Activated naive CD8-positive, alpha-beta T cell treated with anti-CD3 and anti-CD28 coated beads, Interleukin-2, amount 10 ng/mL, durations not matched to agents 7 days and 5 days (primary cell): ENCODE measurements at places on chromosomes 3 and 15. TPM values are rescaled to one million over a fixed set of nuclear protein-coding genes. Genes with fewer than 3 reads are reported as not detected.

DNA sequence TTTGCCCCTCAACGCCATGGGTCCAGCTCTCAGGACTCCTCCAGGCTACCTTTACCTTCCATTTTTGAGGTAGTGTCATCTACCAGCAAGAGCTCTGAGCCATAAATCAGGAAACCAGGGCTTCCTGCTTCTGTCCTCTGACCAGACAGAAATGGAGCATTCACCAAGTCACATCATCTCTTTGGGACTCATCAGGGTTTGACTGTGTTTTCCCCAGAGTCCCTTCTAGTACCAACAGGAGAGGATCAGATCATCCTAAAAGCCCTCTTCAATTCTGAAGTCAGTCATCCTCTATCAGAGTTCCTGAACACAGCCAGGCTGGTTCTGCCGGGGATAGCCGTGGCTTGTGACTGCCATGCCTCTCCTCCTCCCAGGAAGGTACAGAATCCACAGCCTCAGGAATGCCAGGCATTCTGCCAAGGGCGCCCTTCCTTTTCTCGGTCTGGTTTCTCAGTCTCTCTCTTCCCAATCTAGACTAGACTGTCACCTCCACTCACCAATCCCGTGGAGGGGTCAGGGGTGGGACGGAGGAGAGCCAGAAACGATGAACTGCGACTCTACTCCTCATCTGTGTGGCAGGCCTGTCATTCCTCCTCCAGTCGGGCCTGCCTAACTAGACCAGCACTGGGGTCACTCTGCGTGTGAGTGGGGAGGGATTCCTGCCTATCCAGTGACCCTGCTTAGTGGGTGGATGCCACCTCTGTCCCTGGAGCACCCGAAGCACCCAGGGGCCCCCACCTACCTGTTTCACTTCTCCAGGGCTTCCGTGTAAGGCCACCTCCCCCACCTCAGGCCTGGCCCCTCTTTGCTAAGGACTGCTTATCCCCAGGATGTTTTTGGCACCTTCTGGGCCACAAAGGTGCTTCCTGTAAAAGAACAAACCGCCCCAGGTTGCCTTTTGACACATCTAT, 30.9 kb downstream of the CCNL1 start:
- H3K4me1 ChIP-seq, result peaks cover 56% of the 10 kb centered on the region
- H3K27me3 ChIP-seq, result no peaks in the 10 kb centered on the region
- peaks cover 3% of the 10 kb centered on the region for H3K36me3 ChIP-seq

GRK7 gene
- not detected for total RNA-seq

NME9 gene
- total RNA-seq, result 1.7 TPM

DLEC1 gene
- 3.2 TPM for total RNA-seq
